Activated CD4-positive, alpha-beta memory T cell treated with anti-CD3 and anti-CD28 coated beads, Interleukin-2, amount 10 ng/mL, durations not matched to agents 7 days and 5 days (primary cell): ENCODE measurements at places on chromosomes 3 and 15. TPM values are rescaled to one million over a fixed set of nuclear protein-coding genes. Genes with fewer than 3 reads are reported as not detected.

DNA sequence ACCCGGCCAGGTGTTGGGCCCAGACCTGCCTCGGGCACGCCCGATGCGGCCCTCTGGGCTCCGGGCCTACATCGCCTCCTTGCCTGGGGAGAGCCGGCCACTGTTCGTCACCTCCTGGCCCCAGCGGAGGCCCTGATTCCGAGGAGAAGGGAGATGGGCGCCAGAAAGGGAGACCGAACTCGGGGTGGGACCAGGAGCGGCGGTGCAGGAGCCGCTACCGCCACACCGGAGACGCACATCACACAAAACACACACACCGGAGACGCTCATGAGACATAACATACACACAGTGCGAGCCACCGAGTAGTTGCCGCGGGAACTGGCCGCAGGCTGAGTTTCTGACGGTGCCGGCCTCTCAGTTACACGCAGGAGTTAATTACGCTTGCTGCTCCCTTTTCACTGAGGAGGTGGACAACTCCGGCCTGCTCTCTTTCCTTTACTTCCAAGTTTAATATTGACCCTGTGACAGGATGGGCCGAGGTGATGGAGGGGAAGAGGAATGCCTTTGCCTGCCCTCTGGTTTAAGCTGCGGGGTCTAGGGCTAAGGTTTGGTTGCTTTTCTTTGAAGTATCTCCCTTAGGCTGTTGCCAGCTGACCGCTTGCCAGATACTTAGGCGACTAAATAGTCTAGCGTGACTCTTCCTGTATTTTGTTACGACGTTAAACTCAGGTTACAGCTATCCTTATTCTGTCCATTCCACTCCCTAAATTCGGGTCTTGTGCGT, 570 bp downstream of the PCNP start:
- DNase-seq, result peak; percentile 60

DNA sequence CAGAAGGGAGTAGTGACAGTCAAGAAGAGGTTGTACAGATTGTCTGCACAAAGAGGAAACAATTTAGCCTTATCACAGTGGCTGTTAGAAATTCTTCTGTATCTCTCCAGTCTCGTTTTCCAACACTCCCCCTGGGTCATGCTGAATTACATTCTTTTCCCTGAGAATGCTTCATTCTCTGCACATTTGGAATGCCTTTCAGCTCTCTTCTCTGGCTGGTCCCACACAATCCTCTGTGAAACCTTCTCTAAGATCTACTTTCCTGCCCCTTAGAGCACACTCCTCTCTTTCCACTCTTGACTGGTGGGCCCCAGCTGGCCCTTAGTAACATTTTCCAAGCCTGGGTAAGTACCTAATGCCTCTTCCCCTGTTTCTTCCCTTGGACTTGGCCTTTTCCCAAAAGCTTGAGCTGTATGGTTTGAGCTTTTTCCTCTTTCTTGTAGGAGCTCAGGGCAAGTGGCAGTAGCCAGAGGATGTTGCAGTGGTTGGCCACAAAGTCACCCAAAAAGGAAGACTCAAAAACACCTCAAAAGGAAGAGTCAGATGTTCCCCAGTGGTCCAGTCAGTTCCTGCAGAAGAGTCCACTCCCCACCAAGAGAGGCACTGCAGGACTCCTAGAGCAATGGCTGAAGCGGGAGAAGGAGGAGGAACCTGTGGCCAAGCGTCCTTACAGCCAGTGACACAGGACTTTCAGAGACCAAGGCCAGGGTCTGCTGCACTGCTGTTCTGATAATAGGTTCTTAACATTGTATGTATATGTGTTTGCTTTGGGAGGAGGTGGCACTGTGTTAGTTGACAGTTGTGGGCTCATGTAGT, 25.7 kb downstream of the HMCES start:
- no peak for DNase-seq

GMNC gene
- not detected for total RNA-seq

GABRB3 gene
- not detected for total RNA-seq
